ENCODE measurements at places on chromosomes 11 and 22.
A peak's percentile ranks its signal among the peaks of the same experiment; 100 is the strongest.

GRCh38 chr22:17576470-17576869 is 13.2 kb downstream of the SLC25A18 start:
- DNase-seq: no peak

DNA sequence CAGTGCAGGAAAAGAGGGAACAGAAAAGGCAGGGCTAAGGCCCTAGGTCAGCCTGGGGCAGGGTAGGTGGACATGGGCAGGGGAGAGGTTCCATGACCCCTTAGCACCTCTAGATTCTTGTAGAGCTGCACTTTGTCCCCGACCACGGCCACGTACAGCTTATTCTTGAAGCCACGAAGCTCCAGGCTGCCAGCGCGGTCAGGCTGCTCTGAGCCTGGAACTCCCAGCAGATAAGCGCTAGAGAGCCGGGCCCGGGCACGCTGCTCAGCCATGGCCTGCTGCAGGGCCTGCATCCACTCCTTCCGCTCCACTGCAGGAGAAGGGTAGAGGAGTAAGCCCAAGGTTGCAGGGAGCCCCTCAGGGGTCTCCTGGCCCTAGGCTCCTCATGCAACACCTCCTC is 36.1 kb upstream of the PDE2A start:
- DNase-seq: no peak

- DNase-seq: no peak
Measured at GRCh38 chr11:34850334-34850733, 65.8 kb downstream of the APIP start.

GRCh38 chr11:3834664-3835461 is 5.9 kb downstream of the RHOG start:
- no peak for DNase-seq

- no peak for DNase-seq
Measured at GRCh38 chr11:13258855-13259254, 18.7 kb upstream of the BMAL1 start.

GRCh38 chr22:31344256-31344577 is 1.9 kb downstream of the PATZ1 start:
- no peak for DNase-seq

GRCh38 chr11:69400771-69401590 is 80.5 kb upstream of the LINC01488 start:
- DNase-seq: no peak

DNA sequence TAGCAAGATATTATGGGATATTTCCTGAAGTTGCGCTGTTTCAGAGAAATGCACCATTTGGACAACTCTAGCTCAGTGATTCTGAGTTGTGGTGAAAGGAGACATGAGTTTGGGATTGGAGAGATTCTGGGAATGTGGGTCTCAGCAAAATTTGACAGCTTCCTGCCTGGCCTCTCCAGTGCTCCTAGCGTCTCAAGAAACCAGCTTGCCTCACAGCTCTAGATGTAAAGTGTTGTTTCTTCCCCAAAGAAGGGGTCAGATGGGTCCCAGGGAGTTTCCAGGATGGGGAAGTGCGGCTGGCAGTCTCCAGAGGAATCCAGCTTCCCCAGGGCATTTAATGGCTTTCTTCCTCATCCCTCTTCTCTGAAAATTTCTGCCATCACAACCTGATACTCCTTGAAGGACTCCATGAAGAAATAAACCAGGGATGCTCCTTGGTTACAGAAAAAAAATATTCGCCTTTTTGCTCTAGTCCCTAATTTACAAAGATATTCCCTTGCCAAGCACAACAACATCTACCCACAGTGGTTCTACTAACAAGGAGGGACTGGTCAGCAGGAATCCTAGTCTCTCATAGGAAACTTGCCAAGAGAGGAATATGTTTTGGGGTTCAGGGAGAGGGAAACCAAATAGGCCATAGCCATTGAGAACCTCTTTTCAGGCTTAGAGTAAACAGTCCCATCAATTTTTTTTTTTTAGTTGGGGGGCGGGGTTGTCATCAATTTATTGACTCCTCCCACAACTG is 185.4 kb upstream of the E2F8 start:
- no peak for DNase-seq

DNA sequence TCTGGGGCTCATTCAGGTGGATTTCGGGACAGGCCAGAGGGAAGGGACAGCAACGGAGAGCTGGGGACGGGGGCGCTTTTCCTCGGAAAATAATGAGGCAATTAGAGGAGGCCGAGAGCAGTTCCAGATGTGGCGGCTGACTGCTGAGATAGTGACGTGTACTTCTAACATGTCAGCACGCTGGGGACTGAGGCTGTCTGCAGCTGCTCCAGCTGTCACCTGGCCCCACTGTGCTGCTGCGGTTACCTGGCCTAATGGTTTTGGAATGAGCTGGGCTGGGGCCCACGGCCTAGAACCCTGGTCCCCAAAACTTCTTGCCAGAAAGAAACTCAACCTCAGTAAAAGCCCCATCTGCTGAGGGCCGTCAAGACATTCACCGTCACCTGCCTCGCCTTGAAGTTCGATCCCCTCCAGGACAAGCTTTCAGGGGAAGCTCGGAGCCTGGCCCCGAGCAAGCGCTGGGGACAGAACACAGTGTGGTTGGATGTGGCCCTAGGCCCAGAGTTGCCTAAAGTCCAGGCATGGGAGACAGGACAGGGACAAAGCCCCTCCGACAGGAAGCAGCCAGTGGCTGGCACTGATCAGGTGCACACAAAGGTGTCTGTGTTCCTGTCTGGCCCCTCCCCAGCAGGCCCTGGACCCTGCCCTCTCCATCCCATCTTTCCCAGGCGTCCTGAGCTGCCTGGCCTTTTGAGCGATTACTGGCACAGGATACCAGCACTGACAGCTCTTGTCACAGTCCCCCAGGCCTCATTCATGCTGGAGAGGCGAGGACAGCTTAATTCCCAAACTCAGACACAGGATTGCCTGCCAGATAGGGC is 22.1 kb downstream of the RPUSD4 start:
- DNase-seq: no peak

- DNase-seq: peak; percentile 66
Measured at GRCh38 chr11:74570266-74571061, 21.9 kb upstream of the POLD3 start.

GRCh38 chr11:99865951-99866350 is 821.1 kb upstream of the ARHGAP42 start:
- DNase-seq: no peak

DNA sequence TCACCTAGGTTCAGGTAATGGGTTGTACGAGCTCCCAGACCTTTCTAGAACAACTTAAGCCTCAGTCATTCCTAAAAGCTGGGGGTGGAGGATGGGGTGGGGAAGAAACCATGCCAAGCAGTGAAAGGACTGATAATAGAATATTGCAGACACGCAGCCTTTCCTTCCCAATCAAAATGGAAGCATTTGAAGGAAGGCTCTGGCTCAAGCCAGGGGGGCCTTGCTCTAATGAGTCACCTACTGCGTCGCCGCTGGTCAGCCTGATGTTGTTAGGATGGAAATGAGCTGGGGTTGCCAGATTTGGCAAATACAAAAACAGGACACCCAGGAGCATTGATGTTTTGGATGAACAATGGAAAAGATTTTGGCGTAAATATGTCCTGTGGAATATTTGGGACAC is 6.2 kb downstream of the SYT12 start:
- DNase-seq: no peak

GRCh38 chr11:1437500-1437899 is 47.8 kb downstream of the BRSK2 start:
- DNase-seq: no peak

GRCh38 chr11:46117842-46118241 is 3.4 kb downstream of the PHF21A start:
- DNase-seq: peak; percentile 48

GRCh38 chr11:68146010-68146540 is 24.9 kb upstream of the CHKA start:
- peak; percentile 42 for DNase-seq

DNA sequence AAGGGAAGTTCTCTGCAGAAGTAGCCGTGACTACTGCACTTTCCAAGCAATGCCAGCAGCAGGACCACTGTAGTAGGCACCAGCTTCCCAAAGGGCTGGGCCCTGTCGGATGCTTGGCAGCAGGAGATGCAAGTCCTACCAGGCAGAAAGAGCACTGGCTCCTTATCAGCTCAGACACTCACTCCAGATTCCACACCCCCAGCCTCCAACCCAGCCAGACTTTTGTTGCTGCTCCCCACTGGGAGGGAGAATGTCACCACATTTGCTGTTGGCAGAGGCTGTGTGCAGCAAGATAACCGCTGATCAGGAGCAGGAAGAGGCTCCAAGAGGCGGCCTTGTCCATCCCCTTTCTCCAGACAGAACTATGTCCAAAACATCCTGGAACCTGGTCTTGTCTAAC is 118.7 kb downstream of the C11orf58 start:
- no peak for DNase-seq

DNA sequence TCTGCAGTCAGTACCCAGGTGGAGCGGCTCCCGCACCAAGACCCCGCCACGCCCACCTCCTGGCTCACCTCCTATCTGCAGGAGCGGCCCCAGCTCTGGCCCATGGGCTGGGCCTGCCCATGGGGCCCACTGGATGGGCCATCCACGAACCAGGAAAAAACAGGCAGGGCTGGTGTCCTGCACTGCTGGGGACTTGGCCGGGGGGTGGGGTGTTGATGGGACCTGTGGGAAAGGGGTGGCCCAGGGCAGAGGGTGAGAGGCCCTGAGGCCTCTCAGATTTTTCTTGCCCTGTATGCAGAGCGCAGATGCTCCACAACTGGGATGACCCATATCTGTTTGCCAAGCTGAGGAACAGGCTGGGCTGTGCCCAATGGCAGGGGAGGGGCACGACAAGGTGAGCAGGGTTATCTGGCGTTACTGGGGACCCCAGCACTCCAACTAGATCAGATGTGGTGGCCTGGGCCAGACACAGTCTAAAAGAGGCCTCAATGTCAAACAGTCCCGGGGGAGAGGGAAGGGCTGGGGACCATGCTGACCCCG is 2.7 kb upstream of the PIM3 start:
- DNase-seq: no peak

- DNase-seq: no peak
Measured at GRCh38 chr22:24185001-24185500, 3.8 kb downstream of the SUSD2 start.

GRCh38 chr22:49100316-49100715 is 727.4 kb downstream of the BRD1 start:
- no peak for DNase-seq

GRCh38 chr11:60498399-60498798 is 5.8 kb downstream of the MS4A12 start:
- DNase-seq: no peak

GRCh38 chr11:75715688-75716087 is 1.9 kb upstream of the MOGAT2 start:
- DNase-seq: no peak

GRCh38 chr11:34756591-34756990 is 135.7 kb downstream of the EHF start:
- no peak for DNase-seq

GRCh38 chr11:118620529-118621070 is 13.2 kb downstream of the PHLDB1 start:
- DNase-seq: no peak

- DNase-seq: no peak
Measured at GRCh38 chr11:66115638-66116301, 45.7 kb downstream of the PACS1 start.

- DNase-seq: no peak
Measured at GRCh38 chr11:69460540-69461257, 20.8 kb upstream of the LINC01488 start.

- no peak for DNase-seq
Measured at GRCh38 chr22:30304495-30305244, 15.4 kb upstream of the CASTOR1 start.

DNA sequence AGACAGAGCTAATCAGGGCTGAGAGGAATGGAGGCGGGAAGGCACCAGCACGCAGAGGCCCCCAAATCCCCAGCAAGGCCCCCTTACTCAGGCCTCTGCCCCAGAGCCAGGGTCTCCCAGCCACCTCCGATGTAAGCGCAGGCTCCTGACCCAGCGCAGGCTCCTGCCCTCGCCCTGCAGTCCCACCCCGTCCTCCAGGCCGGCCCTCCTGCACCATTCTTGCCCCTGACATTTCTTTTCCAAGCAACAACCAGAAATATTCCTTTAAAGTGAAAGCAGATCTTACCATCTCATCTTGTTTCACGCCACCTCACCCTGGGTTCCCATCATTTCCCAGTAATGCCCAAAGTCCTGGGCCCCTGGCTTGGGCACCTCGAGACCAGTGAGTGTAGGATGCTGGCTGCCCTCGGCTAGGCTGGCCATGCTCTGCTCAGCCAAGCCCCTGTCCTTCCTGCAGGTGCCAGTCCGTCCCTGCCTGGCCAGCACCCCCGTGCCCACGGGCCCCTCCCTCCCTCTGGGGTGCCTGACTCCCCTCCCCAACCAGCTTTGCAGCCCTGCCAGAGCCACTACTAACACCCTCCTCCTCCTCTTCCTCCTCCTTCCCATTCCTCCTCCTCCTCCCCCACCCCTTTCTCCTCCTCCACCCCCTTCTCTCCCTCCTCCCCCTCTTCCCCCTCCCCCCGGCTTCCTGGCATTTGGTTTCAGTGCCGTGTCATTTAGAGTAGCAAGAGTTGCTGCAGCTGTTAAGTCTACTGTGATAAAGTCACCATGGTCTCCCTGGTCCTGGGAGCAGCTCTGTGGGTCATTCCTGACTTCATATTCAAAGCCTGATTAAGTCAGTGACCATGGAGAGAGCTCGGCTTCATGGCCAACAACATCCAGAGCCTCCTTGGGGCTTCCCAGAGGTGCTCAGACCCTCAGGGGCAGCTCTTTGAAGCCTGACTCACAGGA is 78.7 kb downstream of the PIWIL3 start:
- DNase-seq: no peak

DNA sequence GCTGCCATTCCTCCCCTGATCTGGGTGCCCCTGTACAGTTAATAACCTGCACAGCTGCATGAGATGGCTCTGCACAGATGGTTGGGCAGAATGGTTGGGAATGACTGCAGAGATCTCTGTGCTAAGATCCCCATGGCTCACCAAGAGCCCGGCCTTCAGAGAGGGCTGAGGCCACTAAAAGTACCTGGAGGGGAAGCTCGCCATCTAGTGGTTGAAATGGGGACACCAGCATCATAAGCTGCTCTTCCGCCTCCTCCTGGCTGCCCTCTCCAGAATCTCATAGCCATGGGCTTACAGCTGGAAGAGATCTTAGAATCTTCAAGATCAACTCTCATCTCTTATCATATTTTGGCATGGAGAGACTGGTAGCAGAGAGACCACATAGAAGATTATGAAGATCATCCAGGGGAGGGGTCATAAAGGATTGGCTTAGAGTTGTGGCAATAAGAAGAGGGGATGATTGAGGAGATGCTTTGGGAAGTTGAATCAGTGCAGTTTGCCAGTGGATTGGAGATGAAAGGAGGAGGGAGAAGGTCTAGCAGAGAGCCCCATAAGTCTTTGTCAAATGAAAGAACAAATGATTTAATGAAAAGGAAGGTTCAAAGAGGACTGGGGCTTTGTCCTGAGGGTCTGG is 22.0 kb upstream of the TLCD5 start:
- DNase-seq: peak; percentile 83

GRCh38 chr11:64224151-64224890 is 1.7 kb downstream of the TRPT1 start:
- DNase-seq: no peak

- no peak for DNase-seq
Measured at GRCh38 chr11:123694551-123694950, 40.1 kb upstream of the SCN3B start.
